ENCODE measurements at places on chromosomes 6 and 20.

- DNase-seq = no peak
Measured at GRCh38 chr6:134172020-134172705, 119.7 kb upstream of the SLC2A12 start.

- DNase-seq = no peak
Measured at GRCh38 chr6:105814745-105815536, 271.2 kb upstream of the PRDM1 start.

- DNase-seq = no peak
Measured at GRCh38 chr20:57791966-57792365, 82.2 kb upstream of the PMEPA1 start.

- no peak for DNase-seq
Measured at GRCh38 chr6:106439459-106439858, 78.9 kb downstream of the CRYBG1 start.

GRCh38 chr6:71258078-71258866, 30.3 kb upstream of the OGFRL1 start:
- DNase-seq = no peak

- DNase-seq = no peak
Measured at GRCh38 chr20:58075586-58076345, 152.7 kb downstream of the ANKRD60 start.

- no peak for DNase-seq
Measured at GRCh38 chr6:135850882-135851281, 619 bp upstream of the PDE7B start.

GRCh38 chr6:117142995-117143394, 122.4 kb upstream of the VGLL2 start:
- no peak for DNase-seq

GRCh38 chr6:33171016-33171879, 21.0 kb downstream of the COL11A2 start:
- DNase-seq = peak; percentile 54

GRCh38 chr6:90502866-90503407, 83.9 kb downstream of the MAP3K7 start:
- DNase-seq = no peak

DNA sequence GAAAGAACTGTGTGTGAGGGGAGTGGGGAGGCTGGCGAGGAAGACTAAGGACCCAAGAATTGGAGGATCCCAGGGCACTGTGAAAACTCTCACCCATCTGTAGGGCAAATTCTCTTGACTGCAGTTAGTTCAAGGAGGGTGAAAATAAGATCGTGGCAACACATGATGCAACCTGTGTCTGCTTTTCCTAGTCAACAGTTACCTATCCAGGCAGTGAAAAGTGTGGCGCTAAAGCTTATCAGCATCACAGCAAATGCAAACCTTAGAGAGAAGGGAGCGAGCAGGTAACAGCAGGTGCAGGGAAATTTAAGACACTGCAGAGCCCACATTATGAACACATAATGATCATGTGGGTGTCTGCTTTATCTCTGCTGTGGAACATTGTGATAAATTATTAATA, 97.7 kb upstream of the SGK1 start:
- no peak for DNase-seq

GRCh38 chr6:136304410-136304809, 14.8 kb upstream of the BCLAF1 start:
- no peak for DNase-seq

DNA sequence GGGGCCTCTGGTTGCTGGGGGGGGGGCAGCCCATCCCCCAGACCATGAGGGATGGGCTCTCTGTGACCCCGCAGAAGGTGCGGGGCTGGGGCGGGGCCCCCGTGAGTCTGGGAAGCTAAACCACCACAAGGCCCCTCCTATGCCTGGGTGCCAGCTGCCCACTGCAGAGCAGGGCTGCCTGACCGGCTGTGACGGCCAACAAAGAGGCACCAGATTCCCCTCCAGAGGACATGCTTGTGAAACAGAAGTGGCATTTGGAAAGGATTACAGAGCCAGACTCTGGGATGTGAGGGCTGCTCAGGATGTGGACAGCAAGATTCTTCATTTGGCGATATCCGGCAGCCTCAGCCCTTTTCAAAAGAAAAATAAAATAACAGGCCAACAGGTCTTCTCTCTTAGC, 16.5 kb upstream of the NTSR1 start:
- DNase-seq = no peak

DNA sequence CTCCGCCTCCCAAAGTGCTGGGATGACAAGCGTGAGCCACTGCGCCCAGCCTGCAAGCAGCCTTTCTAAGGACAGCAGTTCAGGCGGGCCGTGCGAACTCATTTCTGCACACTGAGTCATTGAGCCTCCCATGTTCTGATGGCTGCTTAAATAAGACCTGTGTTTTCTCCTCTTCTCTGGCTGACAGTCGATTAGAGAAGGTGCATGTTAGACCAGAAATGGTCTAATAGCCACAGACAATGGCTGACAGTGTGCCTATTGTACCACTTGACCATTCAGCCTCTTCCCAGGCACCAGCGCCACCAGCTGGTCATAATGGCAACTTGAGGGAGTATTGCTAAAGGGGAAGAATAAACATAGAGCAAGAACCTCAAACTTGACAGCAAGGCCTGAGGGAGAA, 6.2 kb downstream of the CST11 start:
- DNase-seq = no peak

All from natural killer cell treated with Interleukin-12 subunit alpha and Interleukin-12 subunit beta and Interleukin-15 and Interleukin-18, amount 100 ng/mL, for 72 hours (primary cell).